ENCODE measurements at places on chromosomes 4 and X. TPM values are rescaled to one million over a fixed set of nuclear protein-coding genes. Genes with fewer than 3 reads are reported as not detected.
A peak's percentile ranks its signal among the peaks of the same experiment; 100 is the strongest.

DNA sequence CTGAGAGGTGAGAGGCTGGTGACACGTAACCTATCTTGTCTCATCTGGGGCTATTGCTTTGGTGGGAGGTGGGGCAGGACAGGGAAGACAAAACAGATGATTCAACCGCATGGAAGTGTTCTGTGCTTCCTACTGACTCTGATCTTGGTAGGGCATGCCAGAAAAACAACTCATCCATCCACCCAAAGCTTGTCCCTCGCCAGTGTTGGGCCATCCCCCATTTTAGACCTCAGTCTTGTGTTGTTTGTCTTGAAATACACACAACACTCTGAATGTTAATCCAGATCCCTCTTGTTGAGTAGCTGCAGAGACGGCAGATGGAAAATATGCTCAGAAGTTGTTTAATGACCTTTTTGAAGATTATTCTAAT, 377 bp downstream of the CHRNA9 start:
- DNase-seq: no peak

GRCh38 chr4:139921429-139922184, 232.4 kb downstream of the MAML3 start:
- peak; percentile 70 for DNase-seq

- no peak for DNase-seq
Measured at GRCh38 chr4:7166237-7166636, 26.1 kb upstream of the SORCS2 start.

Gene TMEM144
- 3.1 TPM for total RNA-seq

- DNase-seq: no peak
Measured at GRCh38 chr4:16457944-16458343, 231.7 kb upstream of the TAPT1 start.

Gene PTTG2
- total RNA-seq: 0.09 TPM

Gene GLOD5
- total RNA-seq: not detected

DNA sequence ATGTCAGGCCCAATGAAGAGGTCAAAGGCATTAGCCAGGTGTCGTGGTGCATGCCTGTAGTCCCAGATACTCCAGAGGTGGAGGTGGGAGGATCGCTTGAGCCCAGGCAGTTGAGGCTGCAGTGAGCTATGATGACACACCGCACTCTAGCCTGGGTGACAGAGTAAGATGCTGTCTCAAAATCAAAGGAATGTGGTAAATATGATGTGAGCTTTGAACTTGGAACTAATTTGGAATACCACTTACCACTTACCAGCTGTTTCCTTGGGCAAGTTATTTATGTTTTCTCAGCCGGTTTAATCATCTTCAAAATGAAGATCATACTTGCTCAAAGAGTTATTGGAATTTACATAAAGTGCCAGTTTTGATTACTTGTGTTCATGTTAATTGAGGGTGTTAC, 23.8 kb upstream of the SEPSECS start:
- DNase-seq: no peak

- peak; percentile 5 for DNase-seq
Measured at GRCh38 chrX:103503163-103503852, 16.0 kb downstream of the RAB40A start.

- no peak for DNase-seq
Measured at GRCh38 chr4:190017357-190018200, 9.5 kb downstream of the FRG2 start.

DNA sequence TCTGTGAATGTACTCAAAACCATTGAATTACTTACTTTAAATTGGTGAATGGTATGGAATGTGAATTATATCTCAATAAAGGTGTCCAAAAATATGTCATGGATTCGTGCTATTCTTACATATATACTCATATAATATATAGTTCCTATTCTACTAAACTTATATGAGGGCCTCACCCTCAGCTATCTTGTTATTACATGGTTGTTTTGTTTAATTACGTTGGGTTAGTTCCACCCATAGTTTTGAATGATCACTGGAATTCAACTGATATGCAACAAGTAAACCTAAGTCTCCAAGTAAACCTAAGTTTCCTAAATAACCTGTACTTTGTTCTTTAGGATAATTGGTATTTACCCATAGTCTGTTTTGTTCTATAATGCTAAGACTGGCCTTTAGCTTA, 30.6 kb upstream of the CD99L2 start:
- no peak for DNase-seq

- peak; percentile 17 for DNase-seq
Measured at GRCh38 chrX:137427816-137428215, 138.1 kb upstream of the ZIC3 start.

GRCh38 chr4:118910221-118910620, 21.6 kb downstream of the SYNPO2 start:
- DNase-seq: no peak

Gene POU3F4
- total RNA-seq: under 0.01 TPM

DNA sequence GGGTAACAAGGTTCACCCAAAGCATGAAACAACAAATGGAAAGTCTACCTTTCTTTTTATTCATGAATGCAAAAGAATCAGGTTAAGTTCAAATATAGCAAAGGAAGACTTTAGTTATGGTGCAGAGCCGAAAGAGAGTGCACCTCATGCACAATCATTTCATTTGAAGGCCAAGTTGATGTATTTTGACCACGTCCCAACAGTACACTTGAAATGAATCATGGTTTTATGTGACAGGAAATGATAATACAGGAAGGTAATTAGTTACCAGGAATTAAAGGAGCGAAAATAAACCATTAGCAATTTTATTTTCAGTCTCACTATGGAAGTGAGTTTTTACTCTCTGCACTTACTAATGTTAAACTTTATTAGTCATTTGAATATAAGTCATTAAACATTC, 281.2 kb upstream of the DIAPH2 start:
- no peak for DNase-seq

GRCh38 chrX:103211012-103211715, 3.7 kb upstream of the BEX4 start:
- peak; percentile 67 for DNase-seq

DNA sequence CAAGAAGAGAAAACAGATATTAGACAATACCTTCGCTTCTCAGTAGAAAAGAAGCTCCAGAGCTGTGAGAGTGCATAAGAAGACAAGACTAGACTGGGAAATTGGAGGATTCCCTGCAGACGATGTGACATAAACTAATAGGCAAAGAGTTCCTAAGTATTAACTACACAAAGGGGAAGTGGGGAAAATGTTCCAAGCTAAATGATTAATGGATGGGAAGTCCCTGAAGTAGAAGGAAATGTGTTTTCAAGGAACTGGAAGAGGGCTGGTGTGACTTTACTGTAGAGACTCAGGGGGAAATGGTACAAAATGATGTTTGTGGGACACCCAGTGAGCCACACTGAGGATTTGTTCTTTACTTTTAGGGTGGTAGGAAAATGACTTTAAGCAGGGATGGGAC, 69.7 kb upstream of the DCLK2 start:
- no peak for DNase-seq

Gene ALAS2
- total RNA-seq: 29.3 TPM
